HCT116 (cell line): ENCODE measurements at places on chromosomes 2 and 18. TPM values are rescaled to one million over a fixed set of nuclear protein-coding genes. Genes with fewer than 3 reads are reported as not detected.

DNA sequence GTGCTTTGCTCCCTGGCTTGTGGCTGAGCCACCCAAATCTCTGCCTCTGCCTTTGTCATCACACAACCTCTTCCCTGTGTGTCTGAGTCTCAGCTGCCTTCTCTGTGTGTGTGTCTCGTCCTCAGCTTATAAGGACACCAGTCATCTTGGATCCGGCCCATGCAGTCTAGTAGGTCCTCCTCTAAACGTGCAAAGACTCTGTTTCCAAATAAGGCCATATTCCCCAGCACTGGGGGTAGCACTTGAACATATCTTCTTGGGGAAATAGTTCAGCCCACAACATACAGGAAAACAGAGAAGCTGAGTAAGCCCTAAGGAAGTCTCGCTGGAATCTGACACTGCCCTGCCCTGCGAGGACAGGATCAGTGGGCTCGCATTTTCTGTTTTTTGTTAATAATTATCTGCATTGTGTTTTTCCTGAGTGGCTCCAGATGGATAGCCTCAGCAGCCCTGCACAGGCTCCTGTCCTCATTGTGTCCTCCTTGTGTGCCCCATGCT lies 42.1 kb downstream of the MTCL1 start:
- DNase-seq: no peak
- no peak overlapping the region for H3K27ac ChIP-seq
- no peaks in the 10 kb centered on the region for H3K4me1 ChIP-seq
- no peaks in the 10 kb centered on the region for H3K36me3 ChIP-seq
- H3K4me3 ChIP-seq: no peak overlapping the region

DNA sequence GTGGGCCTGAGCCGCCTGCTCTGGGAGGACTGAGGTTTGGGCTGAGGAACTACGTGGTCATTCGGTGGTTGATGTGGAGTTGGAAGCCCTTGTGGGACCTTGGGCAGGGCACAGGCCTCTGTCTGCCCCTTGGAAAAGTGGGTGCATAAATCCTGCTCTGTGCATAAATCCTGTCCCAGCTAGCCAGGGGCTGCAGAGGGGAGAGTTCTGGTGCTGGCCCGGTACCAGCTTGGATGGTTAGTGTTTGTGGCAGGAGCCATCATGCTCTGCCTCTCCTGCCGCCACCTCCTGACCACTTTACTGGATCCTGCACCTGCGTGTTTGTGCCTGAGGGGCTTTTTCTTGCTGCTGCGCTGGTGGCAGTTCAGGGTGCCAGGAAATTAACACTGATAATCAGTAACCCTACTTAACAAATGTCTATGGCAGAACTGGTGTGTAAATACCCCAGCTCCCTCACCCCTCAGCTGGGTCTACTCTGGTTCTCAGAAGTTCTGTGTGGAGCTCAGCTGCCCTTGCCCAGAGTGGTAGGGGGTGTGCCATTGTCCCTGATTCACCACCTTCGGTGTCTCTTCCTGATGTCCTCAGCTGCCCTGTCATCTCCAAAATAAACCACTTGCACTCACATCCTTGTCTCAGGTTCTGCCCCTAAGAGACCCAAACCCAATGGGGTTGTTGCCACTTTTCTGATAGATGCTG lies 156.8 kb downstream of the GLI2 start:
- no peak for DNase-seq
- H3K36me3 ChIP-seq: no peaks in the 10 kb centered on the region
- H3K4me3 ChIP-seq: no peak overlapping the region
- H3K27ac ChIP-seq: no peak overlapping the region
- no peaks in the 10 kb centered on the region for H3K4me1 ChIP-seq

POLR1A gene
- total RNA-seq: 46.6 TPM

NYAP2 gene
- not detected for total RNA-seq

RFX8 gene
- total RNA-seq: not detected
